ENCODE measurements at places on chromosomes 2 and 18. TPM values are rescaled to one million over a fixed set of nuclear protein-coding genes. Genes with fewer than 3 reads are reported as not detected.
A peak's percentile ranks its signal among the peaks of the same experiment; 100 is the strongest.

- H3K27me3 ChIP-seq, result no peaks in the 10 kb centered on the region
- H3K4me1 ChIP-seq, result no peaks in the 10 kb centered on the region
- H3K4me3 ChIP-seq, result no peak overlapping the region
- no peaks in the 10 kb centered on the region for H3K36me3 ChIP-seq
These were observed 259.4 kb downstream of the GBX2 start for GRCh38 chr2:235908826-235909225.

DNA sequence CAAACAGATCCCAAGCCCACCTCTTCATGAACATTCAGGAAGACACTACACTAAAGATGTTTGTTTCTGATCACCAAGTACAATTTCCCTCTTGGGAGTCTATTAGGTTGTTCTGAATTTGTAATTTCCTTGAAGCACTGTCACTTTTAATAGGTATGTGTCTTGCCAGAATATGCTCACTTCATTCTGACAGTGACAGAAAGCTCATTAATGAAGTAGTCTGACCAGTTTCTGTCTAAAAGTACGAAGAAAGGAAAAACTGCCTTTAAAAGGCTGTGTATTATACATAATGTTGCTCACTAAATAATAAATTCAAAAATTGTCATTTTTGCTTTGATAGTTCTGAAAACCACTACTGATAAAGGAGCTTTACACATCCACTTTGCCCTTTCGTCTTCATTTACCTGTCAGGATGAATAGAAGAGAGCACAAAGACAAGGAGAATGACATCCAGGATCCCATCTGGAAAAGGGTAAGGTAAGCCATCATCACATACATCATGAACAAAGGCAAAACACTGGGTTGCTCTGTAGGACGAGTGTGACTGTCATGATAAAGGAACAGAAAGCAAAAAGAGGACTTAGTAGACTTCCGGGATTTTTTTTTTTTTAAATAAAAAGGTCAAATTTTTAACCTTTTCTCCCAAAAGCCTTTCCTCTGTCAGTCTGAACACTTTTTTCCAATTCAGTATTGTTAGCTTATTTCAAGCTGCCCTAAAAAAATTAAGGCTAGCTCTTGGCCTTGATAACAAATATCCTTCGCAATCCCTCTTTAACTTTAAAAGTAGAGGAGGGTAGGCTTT, 103.4 kb downstream of the METTL8 start:
- peaks cover 21% of the 10 kb centered on the region for H3K4me1 ChIP-seq
- H3K36me3 ChIP-seq, result no peaks in the 10 kb centered on the region
- no peak for DNase-seq
- H3K27me3 ChIP-seq, result no peaks in the 10 kb centered on the region
- peak overlapping the region; percentile 66 for H3K4me3 ChIP-seq

DNA sequence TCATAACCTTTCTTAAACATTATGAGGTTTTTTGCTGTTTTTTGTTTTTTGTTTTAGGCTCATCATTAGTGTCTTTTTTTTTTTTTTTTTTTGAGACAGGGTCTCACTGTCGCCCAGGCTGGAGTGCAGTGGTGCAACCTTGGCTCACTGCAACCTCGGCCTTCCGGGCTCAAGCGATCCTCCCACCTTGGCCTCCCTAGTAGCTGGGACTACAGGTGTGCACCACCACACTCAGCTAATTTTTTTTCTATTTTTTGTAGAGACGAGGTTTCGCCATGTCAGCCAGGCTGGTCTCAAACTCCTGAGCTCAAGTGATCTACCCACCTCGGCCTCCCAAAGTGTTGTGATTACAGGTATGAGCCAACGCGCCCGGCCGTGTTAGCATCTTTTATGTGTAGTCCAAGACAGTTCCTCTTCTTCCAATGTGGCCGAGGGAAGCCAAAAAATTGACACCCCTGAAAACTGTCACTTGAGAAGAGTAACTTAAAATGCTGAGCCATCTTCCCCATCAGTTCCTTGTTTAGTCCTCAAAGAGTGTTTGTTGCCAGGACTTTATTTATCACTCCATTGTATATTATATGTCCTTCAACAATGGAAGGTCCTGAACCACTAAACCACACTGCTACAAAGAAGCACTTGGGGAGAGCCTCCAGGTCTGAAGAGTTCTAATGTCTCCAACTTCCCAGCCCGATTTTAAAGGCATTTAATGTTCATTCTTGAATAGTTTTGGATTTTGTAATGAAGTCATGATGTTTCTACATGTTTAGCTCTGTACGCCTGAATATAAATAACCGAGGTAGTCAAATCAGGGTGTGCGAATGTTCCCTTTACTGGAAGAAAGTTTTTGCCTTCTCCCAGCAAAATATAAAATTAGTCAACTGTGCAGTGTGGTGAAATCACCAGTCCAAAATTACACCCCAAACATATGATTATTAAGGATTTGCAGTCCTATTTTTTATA, 26.4 kb downstream of the ZNF516 start:
- peaks cover 2% of the 10 kb centered on the region for H3K4me1 ChIP-seq
- no peak overlapping the region for H3K27ac ChIP-seq
- H3K4me3 ChIP-seq, result no peak overlapping the region
- H3K36me3 ChIP-seq, result no peaks in the 10 kb centered on the region

- peaks cover 55% of the 10 kb centered on the region for H3K36me3 ChIP-seq
- H3K4me3 ChIP-seq, result no peak overlapping the region
- no peaks in the 10 kb centered on the region for H3K27me3 ChIP-seq
- DNase-seq, result no peak
These were observed 39.7 kb downstream of the VIL1 start for GRCh38 chr2:218458598-218458997.

- no peak overlapping the region for H3K4me3 ChIP-seq
- H3K27ac ChIP-seq, result no peak overlapping the region
- no peaks in the 10 kb centered on the region for H3K36me3 ChIP-seq
- H3K4me1 ChIP-seq, result no peaks in the 10 kb centered on the region
These were observed 1050.7 kb upstream of the PIK3C3 start for GRCh38 chr18:40904295-40904694.

ZNF521 gene
- 1.8 TPM for total RNA-seq

DNA sequence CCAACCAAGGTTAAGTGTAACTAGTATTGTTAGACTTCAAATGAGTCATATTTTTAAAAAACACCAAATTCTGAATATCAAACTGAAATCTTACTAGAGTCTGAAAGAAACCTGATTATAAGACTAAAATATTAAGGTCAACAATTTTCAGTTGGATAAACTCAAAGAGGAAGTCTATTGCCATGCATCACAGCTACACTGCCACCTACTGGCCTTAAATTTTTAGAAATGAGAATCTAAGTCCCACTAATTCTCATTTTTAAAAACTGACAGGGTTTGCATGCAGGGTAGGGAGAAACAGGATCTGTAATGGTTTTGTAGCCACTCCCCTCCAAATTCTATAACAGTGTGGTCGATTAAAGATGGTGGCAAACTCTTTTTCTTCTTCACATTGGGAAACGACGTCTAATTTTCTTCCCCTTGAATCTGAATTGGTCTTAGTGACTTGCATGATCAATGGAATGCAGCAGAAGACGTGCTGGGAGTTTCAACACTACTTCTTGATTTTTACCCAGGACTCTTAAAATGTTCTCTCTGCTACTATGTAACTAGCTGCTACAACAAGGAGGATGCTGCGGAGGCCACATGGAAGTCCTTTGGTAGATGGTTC, 176.1 kb upstream of the SESTD1 start:
- H3K36me3 ChIP-seq, result no peaks in the 10 kb centered on the region
- peak; percentile 38 for DNase-seq
- H3K27me3 ChIP-seq, result peaks cover 6% of the 10 kb centered on the region
- H3K27ac ChIP-seq, result no peak overlapping the region
- H3K4me1 ChIP-seq, result no peaks in the 10 kb centered on the region

DNA sequence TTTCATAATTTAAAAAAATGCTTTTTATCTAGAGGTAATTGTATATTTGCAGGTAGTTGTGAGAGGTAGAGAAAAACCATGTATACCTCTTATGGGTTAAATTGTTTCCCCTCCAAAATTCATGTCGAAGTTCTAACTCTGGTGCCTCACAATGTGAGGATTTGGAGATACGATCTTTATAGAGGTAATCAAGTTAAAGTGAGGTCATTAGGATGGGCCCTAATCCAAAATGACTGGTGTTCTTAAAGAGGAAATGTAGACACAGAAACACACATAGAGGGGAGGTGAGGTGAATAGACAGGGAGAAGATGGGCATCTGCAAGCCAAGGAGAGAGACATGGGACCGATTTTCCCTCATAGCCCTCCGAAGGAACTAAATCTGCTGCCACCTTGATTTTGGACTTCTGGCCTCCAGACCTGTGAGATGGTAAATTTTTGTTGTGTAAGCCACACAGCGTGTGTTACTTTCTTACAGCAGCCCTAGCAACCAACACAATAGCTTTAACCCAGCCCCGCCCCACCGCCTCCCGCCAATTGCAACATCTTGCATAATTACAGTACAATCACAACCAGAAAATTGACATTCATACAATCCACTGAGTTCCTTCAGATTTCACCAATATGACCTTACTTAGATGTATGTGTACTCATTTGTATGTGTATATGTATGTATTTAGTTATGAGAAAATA, 208.9 kb downstream of the MIB1 start:
- no peaks in the 10 kb centered on the region for H3K4me1 ChIP-seq
- peaks cover 5% of the 10 kb centered on the region for H3K27me3 ChIP-seq
- H3K4me3 ChIP-seq, result no peak overlapping the region
- no peaks in the 10 kb centered on the region for H3K36me3 ChIP-seq
- no peak overlapping the region for H3K27ac ChIP-seq

DNA sequence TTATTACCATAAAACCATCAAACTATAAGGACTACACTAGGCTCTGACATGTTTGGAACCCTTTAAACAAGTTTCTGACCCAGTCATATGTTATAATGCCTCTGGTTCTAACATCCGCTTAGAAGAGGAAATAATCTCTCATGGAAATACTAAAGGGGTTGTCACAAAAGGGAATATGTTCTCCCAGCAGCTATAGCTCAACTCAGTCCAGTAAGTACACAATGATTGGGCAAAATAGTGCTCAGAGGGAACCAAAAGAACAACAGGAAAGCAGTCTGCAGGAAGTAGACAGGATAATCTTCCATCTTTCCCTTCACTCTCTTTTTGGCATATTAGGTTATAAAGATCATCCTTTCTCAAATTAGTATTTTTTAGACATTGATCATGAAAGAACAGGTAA, 4.3 kb downstream of the SRBD1 start:
- no peak for DNase-seq
- H3K36me3 ChIP-seq, result peaks cover 11% of the 10 kb centered on the region
- H3K4me3 ChIP-seq, result no peak overlapping the region
- peaks cover 10% of the 10 kb centered on the region for H3K4me1 ChIP-seq

DNA sequence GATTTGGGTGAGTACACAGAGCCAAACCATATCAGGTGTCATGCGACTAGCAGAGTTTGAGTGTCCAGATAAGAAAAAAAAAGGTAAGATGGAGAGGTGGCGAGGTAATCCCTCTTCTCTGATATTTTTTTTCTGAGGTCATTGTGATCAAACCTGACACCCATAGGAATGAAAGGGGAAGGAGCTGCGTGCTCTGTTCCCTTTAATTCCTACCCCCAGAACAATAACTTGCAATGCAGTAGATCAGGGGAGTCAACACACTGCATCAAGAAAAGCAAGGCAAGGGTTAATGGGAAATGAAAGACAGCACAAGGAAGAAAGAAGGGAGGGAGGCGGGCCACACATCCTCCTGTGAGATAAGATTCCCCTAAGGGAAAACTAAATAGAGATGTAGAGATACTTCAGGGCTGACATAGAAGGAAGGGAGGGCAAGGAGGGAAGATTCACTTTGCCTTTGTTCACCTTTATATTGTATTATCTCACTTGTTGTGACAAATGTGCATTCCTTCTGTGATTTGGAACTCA, 132.8 kb downstream of the CD226 start:
- no peak overlapping the region for H3K4me3 ChIP-seq
- no peaks in the 10 kb centered on the region for H3K27me3 ChIP-seq
- no peaks in the 10 kb centered on the region for H3K4me1 ChIP-seq
- no peaks in the 10 kb centered on the region for H3K36me3 ChIP-seq

EVX2 gene
- total RNA-seq, result not detected

AGXT gene
- total RNA-seq, result not detected

DNA sequence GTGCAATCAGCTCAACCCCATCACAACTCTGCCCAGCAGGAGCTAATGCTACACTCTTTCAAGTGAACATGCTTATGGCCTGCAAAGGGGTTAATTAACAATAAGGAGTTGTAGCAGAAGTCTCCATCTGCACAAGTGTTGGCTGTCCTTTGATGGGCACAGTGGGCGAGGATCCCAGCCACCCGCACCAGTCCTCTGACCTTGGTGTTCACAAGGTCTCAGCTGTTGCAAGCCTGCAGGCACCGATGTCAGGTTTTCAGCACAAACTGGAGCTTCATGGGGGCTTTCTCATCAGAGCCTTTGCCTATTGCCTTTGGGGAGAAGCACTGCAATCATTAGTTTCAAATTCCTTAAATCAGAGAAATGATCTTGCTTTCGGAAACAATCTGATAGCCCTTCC, 60.9 kb upstream of the TMEM178A start:
- H3K27ac ChIP-seq, result no peak overlapping the region
- no peaks in the 10 kb centered on the region for H3K4me1 ChIP-seq
- H3K36me3 ChIP-seq, result no peaks in the 10 kb centered on the region
- H3K4me3 ChIP-seq, result no peak overlapping the region
- H3K27me3 ChIP-seq, result peaks cover 7% of the 10 kb centered on the region
- no peak for DNase-seq

PHOSPHO2 gene
- 5.5 TPM for total RNA-seq

DNA sequence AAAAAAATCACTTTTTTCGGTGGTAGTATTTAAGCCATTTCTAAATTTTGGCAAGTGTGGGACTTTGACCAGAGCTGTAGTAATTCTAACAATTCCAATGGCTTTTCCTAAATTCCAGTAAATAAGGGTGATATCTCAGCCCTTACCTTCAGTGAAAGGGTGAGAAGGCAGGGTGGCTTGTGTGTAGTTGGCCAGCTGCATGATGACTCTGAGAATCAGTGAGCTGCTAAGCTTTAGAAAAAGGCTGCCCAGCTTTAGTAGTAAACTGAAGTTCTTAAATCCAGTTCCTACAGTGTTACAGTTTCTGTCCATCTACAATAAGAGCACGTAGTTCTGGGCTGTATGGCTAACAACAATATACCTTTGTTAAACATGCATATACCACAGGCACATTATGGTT, 42.0 kb downstream of the OXER1 start:
- H3K4me3 ChIP-seq, result no peak overlapping the region
- H3K4me1 ChIP-seq, result no peaks in the 10 kb centered on the region
- no peak overlapping the region for H3K27ac ChIP-seq
- DNase-seq, result no peak
- H3K36me3 ChIP-seq, result peaks cover 4% of the 10 kb centered on the region

DNA sequence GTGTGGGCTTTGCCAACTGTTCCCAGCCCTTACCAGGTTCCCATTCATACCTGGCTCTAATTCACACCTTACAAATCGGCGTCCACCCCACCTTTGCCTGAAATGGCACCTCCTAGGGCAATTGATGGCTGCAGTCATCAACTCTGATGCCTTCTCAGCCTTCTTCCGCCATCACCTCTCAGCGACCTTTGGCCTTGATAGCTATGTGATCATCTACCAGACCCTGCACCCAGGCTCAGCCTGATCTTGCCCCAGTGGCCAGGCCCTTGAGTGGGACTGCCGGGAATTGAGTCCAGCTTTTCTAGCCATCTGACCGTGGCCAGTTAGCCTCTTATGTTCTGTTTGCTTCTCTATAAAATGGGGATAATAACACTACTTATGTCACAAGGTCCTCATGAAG, 32.5 kb downstream of the PSD4 start:
- peaks cover 19% of the 10 kb centered on the region for H3K36me3 ChIP-seq
- H3K27me3 ChIP-seq, result no peaks in the 10 kb centered on the region
- no peak for DNase-seq
- no peak overlapping the region for H3K4me3 ChIP-seq

KIAA2012 gene
- total RNA-seq, result not detected

- no peak for DNase-seq
- no peak overlapping the region for H3K4me3 ChIP-seq
- H3K36me3 ChIP-seq, result no peaks in the 10 kb centered on the region
- H3K4me1 ChIP-seq, result no peaks in the 10 kb centered on the region
- peaks cover 4% of the 10 kb centered on the region for H3K27me3 ChIP-seq
These were observed 22.1 kb upstream of the RMDN2 start for GRCh38 chr2:37902991-37903390.
